ENCODE measurements at places on chromosomes 16 and 17.

DNA sequence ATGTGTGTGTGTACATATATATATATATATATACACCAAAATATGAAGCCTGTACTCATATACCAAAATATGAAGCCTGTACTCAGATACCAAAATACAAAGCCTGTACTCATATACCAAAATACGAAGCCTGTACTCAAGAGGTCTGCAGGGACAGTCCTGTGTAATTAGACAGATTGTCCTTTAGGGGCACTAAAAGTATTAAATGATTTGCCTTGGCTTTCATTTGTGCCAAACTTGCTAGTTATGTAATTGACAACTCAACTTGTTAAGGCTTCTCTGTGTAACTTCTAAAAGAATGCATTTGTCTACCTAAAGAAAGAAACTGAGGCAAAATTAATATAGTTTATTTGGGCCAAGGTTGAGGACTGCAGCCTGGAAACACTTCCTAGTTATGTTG, 30.8 kb upstream of the DHX40 start:
- no peak for DNase-seq

DNA sequence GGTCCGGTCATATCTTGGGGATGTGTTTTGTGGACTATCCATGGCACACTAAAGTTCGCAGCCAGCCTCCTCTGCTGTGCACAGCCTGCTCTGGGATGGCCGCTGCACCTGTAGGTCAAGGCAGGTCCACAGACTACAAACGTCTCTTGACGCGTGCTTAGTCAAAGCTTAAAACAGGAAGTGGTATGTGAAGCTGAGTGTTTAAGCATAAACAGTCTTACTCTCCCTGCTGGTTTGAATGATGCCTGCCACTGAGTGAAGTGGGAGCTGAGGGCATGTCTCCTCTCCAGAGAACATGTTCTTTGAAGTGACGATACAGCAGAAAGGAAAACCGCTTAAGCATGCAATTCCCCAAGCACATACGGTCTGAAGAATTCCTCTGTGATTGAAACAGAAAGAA, 365.6 kb downstream of the SLC39A11 start:
- DNase-seq = no peak

GRCh38 chr16:84643674-84644073, 4.6 kb upstream of the KLHL36 start:
- no peak for DNase-seq

- peak; percentile 78 for DNase-seq
These were observed 12.1 kb downstream of the TTLL6 start for GRCh38 chr17:48804936-48805411.

DNA sequence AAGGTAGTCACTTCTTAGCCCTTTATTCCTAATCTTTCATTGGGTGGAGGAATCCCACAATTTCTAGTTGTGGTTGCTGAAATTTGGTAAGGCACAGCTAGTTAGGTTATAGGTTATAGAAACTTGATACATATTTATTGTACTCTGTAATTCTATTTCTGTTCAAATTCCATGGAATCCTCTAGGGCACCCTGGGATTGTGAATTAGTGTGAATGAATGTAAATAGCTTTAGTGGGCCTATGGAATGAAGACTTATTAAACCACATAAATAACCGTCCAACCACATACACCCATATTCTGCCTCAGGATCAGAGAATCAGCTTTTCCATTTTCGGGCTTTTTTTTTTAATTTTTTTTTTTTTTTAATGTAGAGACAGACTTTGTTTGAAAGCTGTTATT, 9.2 kb downstream of the TANC2 start:
- DNase-seq = no peak

DNA sequence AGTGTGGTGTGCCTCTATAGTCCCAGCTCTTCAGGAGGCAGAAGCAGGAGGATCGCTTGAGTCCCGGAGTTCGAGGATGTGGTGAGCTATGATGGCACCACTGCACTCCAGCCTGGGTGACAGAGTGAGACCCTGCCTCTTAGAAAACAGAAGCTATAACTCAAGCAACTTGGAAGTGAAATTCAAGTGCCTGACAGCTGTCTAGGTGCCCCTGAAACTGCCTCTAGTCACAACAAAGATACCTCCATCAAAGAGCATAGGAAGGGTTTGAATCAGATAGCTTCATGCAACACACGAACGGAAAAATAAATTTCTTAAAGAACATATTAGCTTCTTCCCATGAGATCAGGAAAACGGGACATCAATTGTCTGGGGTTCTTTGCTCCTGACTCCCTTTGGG, 860 bp upstream of the PLCG2 start:
- no peak for DNase-seq

DNA sequence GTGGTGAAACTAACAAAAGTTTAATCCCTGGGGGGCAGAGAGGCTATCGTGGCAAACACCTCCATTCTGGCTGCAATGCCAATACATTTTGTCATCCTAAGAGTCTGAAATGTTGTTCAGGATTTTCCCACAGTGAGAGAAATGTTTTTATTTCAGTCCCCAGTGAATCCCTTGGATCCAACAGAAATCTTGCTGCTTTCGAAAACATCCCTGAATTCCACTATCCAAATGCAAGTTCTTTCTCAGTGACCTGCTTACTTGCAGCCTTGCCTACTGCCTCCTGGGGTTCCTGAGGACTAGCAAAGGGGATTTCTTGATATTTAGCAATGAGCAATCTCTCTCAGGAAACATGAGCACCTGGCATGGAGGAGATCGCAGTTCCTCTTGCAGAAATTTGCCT, 202.1 kb upstream of the IRX3 start:
- no peak for DNase-seq

- no peak for DNase-seq
These were observed 367.2 kb downstream of the ZFHX3 start for GRCh38 chr16:72680732-72681131.

DNA sequence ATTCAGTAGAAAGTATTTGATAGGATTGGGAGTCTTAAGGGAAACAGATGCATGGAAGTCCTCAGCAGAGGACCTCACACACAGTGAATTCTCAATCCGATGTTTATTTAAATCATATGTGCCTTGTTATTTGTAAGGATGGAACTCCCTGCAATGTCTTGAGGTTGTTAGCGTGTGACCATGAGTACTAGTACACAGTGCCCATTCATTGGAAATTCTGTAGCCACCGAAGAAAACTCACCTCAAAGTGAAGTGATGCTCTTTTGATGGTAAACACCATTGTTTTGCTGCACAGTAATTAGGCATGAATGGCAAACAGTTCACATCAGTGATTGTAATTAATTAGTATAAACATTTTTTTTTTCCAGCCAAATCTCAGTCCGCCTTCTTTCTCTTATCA, 173.6 kb downstream of the MSI2 start:
- no peak for DNase-seq

DNA sequence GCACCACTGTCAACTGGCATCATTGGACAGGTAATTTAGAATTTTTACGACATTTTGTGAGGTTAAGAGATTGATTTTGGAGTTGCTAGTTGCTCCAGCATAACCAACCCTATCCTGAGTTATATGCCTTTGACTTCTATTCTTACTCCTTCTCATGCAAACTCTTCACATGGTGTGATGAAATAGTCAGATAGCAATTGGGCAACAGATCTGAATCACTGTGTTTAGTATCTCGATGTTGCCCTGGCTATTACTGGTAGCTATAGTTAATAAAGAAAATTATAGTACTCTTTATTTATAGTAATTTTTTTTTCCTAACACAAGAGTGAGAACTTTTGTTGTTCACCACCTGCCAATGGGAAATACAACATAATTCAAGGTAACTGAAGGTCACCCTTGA, 494.8 kb upstream of the TOM1L1 start:
- DNase-seq = no peak

DNA sequence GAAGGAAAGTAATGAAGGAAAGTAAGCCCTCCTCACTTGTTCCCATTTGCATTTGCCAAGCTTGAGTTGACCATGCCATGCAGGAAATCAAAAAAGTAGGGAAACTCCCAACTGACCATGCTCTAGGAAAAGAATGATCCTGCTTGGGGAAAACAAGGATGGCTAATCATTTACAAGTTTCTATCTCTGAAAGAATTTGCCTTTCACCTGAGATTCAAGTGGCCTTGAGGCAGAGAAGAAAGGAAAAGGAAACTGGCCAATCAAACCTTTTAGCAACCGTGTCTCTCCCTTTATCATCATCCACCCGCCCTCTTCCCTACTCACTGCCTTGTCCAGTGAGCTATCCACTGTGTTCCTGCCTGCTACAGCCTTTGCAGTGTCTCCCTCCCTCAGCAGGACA, 757.2 kb upstream of the SOX9 start:
- no peak for DNase-seq

DNA sequence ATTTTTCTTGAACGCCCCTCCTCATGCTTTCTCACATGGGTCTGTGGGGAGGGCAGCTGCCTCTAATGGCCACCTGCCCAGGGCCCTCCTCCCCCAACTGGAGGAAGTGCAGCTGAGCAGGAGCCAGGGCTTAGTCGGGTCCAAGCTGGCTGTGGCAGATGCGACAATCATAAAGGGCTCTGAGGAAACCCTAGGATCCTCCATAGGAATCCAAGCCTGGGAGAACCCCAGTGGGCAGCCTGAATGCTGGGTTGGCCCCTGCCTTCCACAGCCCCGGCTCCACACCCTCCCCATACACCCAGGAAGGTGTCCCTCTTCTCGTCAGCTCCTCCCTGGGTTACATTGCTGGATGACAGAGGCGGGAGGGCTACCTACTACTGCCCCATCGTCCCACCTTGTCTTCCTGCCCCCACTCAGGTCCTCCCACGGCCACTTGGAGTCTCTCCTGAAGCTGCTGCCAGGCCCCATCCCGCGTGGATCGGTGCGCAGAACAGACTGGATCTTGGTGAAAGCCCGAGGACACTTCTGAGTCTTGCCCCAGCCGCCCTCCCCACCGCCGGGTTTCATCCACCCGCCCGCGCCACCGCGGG, 15.6 kb upstream of the CBFB start:
- DNase-seq = no peak

DNA sequence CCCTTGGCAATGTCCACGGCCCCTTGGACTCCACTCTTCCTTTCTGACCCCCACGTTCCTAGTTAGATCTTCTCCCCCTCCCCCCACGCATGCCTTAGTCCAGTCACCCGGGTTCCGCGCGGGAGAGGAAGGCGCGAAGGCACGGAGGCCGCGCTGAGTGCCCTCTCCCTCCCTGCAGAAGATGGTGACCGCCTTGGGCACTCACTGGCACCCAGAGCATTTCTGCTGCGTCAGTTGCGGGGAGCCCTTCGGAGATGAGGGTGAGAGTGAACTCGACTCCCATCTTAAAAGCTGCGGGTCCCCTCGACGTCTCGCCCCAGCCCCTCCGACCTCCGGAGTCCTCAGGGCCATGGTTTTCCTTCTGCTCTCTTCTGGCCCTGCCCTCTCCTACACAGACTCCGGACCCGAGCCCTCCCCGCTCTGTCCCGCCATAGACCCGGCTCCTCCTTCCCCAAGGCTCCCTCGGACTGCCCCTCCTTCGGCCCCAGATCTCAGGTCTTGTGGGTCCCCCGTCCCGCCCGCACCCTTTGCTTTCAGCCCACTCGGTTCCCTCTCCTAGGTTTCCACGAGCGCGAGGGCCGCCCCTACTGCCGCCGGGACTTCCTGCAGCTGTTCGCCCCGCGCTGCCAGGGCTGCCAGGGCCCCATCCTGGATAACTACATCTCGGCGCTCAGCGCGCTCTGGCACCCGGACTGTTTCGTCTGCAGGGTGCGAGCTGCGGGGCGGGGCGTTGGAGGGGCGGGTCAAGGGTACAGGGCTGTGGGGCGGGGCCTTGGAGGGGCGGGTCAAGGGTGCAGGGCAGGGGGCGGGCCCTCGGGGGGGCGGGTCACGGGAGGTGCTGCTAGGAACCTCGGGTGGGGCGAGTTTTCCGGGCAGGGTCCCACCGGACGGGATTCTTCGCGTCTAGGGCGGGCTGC, 4.6 kb downstream of the TGFB1I1 start:
- DNase-seq = no peak

GRCh38 chr17:73791631-73792030, 147.4 kb upstream of the SDK2 start:
- no peak for DNase-seq

DNA sequence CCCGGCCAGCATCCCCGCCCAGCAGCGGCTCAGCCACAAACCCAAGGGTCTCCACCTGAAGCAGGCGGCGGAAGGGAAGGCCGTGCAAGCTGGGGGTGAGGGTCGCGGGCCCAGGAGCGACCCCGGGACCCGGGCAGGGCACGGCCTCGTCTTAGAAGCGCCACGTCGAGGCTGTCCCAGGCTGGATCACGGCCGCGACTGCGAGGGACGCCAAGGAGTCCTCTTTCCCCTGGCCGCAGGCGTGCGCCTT, 538 bp upstream of the CCNF start:
- no peak for DNase-seq

DNA sequence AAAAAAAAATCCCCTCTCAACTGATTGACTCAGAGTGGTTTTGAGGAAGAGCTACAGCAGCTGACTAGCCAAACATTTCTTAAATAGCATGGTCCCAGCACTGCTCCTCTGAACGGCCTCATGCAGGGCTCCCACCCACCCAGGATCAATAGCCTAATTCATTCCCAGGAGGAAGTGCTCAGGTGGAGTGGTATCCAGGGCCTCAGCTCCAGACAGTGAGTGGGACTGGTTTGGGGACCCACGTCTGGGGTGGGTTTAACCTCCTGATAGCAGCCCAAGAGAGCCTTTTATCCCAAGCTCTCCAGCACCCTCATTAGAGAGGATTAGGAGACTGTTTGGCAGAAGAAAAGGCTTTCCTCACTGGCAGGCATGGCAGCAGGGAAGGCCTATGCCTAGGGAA, 68.5 kb upstream of the CDH5 start:
- DNase-seq = no peak

GRCh38 chr17:37117373-37118142, 168.8 kb downstream of the AATF start:
- DNase-seq = no peak

GRCh38 chr16:46843898-46844642, 13.1 kb upstream of the C16orf87 start:
- DNase-seq = no peak

DNA sequence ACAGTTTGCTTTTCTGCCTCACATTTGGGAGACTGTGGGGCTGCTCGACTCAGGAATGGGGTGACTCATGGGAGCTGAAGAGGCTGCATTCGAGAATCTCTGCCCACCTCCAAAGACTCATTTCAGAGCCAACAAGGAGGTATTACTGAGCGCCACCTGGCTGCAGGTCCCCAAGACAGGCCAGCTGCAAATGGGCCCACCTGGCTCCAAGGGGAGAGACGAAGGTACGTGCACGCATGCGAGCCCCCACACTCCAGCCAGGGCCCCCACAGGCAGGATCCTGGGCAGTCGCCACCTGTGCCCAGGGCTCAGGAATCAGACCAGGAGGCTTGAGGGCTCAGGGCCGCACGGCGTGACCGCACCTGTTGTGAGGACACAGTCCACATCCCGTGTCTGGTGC, 6.0 kb downstream of the HAGHL start:
- no peak for DNase-seq

- no peak for DNase-seq
These were observed 190.9 kb downstream of the WWOX start for GRCh38 chr16:78290395-78290794.

GRCh38 chr17:20074001-20074400, 64.8 kb downstream of the SPECC1 start:
- no peak for DNase-seq

GRCh38 chr17:62807812-62808575, at the start of gene MARCHF10:
Gene MARCHF10, minus strand, starts transcription at chr17:62808314. Its CDS starts 6,579 bp downstream, at chr17:62801735.
- no peak for DNase-seq

- DNase-seq = no peak
These were observed 52.0 kb downstream of the BAIAP2 start for GRCh38 chr17:81086789-81087551.

GRCh38 chr16:5589812-5590373, 492.3 kb upstream of the EEF2KMT start:
- no peak for DNase-seq

Data from COLO829 (cell line).